ENCODE measurements at places on chromosomes 3 and 15.

- DNase-seq: no peak
These were observed 46.4 kb upstream of the HES1 start for GRCh38 chr3:194089357-194090177.

DNA sequence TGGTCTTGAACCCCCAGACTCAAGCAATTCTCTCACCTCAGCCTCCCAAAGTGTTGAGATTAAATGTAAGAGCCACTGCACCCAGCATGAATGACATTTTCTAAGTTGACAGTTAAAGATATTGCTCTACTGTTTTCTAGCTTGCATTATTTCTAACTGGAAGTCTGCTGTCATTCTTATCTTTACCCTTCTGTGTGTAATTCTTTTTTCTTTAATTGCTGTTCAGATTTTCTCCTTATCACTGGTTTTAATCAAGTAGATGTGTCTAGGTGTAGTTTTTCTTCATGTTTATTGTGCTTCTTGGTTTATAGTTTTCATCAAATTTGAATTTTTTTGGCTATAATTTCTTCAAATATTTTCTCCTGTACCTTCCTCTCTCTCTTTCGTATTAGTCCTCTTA is 4.9 kb downstream of the PARP15 start:
- DNase-seq: no peak

- DNase-seq: no peak
These were observed 122.0 kb upstream of the ONECUT1 start for GRCh38 chr15:52912172-52912571.

- no peak for DNase-seq
These were observed 827.1 kb downstream of the PLOD2 start for GRCh38 chr3:145333931-145334330.

DNA sequence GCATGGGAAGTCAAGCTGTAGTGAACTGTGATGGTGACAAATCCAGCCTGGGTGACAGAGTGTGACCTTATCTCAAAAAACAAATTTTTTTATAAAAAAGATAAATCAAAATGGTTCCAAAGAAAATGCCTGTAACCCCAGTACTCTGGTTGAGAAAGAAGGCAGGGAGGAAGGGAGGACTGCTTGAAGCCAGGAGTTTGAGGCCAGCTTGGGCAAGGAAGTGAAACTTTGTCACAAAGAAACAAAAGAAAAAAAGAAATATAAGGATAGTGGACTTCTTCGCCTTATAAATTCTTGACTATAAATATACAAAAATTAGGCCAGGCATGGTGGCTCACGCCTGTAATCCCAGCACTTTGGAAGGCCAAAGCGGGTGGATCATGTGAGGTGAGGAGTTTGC is 34.1 kb downstream of the SMARCC1 start:
- DNase-seq: no peak

DNA sequence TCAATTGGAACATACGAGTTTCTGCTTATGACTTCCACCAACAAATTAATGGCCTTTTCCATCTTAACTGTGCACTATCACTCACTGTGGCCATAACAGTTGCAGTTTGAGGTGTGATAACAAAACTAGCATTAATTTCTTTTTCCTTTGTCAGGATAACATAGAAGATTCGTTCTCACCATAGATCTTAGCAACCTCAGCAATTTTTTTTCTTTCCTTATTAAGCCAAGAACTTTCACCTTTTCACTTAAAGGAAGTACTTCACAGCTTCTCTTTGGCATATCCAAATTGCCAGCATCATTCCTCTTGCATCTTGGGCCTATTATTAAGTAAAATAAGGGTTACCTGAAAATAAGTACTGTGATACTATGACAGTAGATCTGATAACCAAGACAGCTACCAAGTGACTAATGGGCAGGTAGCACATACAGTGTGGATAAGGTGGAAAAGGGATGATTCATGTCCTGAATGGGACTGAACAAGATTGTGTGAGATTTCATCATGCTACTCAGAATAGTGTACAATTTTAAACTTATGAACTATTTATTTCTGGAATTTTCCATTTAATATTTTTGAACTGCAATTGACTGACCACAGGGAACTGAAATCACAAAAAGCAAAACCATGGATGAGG is 46.6 kb downstream of the CEP70 start:
- no peak for DNase-seq

- no peak for DNase-seq
These were observed 43.9 kb upstream of the SMAD3 start for GRCh38 chr15:67021455-67021854.

DNA sequence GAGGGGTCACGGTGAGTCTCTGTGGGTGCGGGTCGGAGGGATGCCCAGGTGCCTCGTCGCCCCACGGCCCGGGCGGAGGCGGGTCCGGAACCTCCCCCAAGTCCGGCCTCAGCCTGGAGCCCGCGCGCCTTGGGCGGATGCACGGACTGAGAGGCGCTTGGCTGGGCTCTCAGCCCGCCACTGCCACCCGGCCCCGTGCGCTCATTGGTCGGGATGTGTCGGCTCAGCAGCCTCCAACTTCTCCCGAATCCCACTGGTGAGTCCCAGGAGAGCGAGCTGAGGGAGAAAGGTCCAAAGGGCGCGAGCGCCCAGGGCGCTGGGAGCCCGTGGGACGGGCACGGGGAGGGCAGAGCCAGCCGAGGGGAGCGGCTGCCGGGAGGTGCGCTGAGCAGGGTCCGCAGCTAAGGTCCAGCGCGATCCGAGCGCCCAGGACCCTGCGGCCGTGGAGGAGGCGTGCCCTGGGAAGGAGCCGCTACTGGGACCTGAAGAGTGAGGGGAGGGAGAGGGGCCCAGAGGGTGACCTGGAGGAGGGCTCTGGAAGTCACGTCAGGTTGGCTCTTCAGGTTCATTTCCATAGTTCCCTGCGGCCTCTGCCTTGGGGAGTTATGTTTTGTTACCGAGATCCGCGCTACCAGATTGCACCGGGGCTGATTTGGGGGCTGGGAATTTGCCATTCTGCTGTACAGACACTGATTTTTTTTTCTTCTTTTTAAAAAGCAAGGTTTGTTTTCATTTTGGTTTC is at the start of gene MME:
Gene MME (plus strand): TSS at position 574 of the 742 bp plus-strand sequence. CDS start 3,849 bp downstream, outside the sequence.
- DNase-seq: no peak

DNA sequence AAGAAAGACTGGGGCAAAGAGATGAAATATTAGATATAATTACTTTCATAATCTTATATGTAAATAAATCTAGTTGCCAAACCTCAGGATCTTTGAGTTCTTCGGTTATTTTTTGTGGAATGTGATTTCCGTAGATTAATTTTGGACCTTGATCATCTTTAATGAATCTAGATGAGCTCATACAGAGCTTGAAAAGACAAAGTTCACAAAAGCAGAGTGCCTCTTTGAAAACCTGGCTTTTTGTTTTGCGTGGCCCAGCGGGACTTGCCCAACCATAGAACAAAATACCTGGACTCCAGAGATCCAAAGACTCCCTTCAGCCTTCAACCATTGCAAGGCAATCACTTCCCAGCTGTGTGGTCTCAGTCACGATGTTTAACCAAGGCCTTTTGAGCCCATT is 54.8 kb upstream of the CHST2 start:
- no peak for DNase-seq

GRCh38 chr3:31523543-31523942 is 9.2 kb upstream of the STT3B start:
- DNase-seq: no peak

GRCh38 chr3:179921500-179921899 is 115.2 kb downstream of the PEX5L start:
- DNase-seq: no peak

DNA sequence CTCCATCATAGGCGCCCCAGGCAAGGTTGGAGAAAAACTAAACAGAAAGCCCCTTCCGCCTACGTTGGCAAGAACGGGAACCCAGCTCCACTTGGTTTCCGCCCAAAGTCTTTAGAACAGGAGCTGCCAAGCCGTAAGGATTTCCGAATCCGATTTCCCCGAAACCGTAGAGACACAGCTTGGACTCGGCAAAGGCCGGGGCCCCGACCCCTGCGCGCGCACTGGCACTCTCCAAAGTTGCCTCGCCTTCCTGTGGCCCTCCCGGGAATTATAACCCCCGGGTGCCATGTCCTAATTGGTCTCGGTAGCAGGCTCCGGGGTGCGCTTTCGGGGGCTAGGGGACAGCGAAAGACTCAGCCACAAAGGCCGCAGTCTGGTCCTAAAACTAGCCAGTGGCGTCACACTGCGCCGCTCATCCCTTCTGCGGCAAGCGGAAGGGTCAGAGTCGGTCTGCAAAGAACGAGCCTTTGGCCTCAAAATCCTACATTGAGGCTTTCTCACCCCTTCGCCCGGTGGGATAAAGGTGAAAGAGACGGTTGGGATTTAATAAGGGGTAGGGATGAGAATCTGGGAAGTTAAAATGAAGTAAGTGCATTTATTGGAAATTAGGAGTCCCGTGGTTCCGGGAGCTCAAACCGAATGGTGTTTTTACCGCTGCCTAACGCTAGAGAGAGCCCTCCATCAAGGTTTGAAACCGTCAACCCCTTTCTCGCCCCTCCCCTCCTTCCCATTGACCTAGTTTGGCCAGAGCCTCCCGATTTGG is 6.8 kb downstream of the BCL6 start:
- peak; percentile 55 for DNase-seq

DNA sequence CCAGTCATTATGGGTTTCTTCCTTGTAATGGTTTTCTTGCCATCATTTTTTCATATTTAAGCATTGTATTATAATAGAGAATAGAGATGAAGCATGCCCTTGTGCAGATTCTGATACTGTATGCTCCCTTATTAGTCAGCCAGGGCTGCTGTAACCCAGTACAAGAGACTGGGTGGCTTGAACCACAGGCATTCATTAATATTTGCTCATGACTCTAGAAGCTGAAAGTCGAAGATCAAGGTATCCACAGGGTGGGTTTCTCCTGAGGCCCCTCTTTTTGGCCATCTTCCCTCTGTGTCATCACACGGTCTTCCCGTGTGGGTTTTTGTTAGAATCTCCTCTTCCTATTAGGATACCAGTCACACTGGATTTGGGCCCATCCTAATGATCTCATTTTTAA is 74.5 kb downstream of the FOXP1 start:
- no peak for DNase-seq

DNA sequence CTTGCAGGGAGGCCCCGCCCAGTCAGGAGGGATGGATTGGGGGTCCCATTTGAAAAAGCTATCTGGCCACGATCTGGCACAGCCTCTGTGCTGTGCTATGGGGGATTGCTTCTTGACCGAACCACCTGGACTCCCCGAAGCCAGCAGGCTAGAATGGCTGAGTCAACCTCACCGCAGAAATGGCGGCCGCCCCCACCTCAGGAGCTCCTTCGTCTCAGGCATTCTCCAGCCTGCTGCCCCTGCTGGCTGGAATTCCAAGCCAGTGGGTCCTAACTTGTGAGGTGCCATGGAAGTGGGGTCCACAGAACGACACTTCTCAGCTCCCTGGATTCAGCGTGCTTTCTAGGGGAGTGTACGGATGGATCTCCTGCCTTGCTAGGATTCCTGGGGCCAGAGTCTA is 180.5 kb upstream of the TRIM42 start:
- no peak for DNase-seq

DNA sequence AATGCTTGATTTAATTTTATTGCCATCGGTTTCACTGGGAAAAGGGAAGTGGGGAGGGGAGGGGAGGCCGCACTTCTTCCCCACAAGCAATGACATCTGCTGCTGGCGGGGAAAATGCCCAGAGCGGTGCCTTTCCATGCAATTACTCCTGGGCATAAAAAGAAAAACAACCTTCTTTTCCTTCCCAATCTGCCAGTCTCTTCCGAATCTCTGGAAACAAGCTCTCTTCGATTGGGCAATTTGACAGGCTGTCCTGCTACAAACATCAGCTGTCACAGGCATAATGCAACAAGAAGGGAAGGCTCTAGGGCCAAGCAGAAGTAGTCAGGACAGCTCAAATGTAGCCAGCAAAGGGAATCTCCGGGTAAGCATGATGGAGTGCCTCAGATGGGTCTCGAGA is 93.4 kb upstream of the STRIT1 start:
- DNase-seq: no peak

DNA sequence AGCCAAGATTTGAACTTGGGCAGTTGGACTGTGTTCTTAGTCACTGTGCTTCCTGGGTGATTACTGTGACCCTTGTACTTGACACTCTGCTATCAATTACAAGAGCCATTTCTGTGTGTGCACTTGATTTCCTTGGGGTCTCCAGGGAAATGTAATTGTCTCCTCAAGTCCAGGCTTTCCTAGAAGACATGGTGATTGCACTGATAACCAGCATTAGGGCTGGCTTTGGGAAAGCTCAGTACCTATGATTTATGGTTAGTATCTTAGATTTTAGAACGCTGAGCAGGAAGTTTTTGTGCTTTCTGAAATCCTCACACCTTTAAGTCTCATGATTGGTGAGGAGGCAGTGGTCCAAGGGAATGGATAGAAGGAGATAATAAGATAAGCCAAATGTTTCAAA is 1.6 kb upstream of the CLDN11 start:
- no peak for DNase-seq

DNA sequence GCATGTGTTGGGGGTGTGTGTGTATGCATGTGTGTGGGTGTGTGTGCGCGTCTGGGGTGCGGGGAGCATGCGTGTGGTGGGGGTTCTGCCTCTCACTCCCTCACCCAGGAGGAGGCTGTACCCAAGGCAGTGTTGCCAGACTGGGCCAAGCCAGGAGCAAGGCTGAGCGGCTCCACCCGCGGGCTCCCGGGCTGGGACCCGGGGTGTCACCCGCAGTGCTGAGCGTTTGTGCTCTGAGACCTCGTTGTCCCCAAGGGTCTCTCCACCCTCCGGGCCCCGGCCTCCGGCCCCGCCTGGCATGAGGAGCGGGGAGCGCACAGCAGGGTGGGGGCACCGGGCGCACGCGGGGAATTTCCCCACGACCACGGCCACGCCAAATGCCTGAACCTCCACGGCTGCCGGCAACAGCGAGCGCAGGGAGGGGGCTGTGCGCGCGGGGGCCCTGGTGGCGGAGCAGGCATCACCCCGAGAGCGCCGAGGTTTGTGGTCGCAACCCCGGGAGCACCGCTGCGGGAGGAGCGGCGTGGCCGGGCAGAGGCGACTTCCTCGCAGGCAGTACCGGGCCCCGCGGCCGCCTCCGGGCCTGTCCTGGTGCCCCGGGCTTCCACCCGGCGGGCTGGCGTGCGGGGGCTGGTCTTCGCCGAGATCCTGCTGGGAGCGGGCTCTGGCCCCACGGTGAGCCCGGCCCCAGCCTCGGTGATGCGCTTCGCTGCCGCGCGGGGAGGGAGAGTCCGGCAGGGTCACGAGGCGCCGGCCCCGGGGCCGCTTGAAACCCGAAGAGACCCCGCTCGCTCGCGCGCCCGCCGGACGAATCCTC is 7.4 kb upstream of the OCA2 start:
- no peak for DNase-seq

DNA sequence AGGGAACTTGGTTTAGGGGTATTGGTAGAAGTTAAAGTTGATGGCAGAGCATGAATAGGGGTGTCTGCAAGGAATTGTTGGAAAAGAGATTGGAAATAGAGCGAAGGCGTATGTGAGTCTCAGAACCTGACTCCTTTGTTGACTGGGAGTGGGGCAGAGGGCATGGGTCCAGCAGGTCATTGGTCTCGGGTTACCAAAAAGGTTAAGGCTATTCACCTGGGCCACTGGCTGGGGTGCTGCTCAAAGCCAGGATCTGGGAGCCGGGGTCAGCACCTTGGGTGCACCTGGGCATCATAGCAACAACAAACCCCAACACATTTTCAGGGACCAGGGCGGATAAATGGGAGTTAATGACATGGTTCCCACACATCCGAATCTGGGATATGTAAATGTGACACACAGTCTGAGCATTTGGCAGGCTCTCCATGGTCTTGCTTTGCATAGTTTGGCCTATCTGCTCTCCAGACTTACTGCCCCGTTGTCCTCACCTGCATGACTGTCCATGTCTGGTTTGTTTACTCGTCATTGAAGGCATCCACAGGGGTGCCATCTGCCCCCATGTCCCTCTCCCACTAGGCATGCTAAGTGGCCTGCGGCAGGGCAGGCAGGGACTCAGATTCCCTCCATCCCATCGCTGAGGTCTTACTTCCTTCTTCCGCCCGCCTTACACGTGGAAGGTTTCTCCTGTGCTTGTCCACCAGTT is 10.1 kb downstream of the KLF13 start:
- no peak for DNase-seq

GRCh38 chr3:71339049-71339448 is 244.5 kb downstream of the FOXP1 start:
- no peak for DNase-seq

Data from stimulated activated CD4-positive, alpha-beta T cell treated with anti-CD3 and anti-CD28 coated beads, Interleukin-4, amount 100 ng/mL, for 4 hours (primary cell).